ENCODE measurements at places on chromosomes 12 and 14.

GRCh38 chr14:99038431-99038820 is 233.6 kb downstream of the BCL11B start:
- DNase-seq = no peak

DNA sequence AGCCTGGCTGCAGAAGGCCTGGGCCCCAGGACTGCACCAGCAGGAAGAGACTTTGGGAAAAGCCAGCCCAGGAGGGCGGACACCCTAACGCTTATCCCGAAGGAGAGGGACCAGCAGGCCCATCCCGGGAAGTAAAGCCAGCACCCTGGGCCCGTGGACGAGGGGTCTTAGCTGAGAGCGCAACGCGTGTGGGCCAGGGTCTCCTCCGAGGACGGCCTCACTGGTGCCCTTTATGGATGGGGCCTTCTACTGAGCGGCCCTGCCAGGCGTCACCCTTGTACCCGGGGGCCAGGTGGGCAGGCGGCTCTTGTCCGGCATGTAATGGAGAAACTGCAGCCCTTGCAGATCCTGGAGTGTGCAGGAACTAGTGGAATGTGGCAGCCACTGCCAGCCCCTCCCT is 14.1 kb downstream of the TEDC1 start:
- no peak for DNase-seq

DNA sequence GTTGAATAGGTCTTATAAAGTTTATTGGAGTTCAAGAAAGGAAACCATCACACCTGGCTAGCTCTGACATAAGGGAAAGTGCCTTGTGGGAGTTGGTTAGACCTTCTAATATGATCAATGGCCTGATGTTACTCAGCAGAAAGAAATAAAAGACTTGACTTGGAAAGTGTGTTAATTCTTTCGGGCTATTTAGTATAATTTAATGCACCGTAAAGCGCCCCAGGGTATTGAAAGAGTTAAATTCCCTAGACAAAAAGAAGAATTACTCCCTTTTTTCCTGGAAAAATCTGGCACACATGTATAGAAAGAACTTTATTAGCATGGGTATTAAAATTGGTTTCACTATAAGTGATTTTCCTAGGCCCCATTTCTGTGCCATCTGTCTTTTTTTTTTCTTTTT is 1125.7 kb upstream of the FLRT2 start:
- DNase-seq = no peak

GRCh38 chr12:102454808-102455760 is 25.3 kb downstream of the IGF1 start:
- no peak for DNase-seq

DNA sequence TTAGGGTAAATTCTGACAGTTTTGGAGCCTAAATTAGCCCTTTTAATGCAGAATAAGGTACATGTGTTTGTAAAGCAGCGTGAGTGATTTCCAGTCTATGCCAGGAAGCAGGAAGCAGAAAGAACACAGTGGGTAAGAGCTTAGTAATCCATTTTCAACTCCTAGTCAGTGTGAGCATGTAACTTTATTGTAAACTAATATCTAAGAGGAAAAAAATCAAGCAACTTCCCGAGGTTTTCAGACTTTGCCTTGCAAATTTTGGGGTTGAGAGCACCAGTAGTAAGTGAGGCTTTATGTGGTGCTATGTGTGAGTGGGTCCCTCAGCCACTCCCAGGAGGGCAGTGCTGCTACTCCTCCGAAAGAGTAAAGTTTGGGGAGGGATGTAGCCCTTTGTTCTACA is 2.9 kb downstream of the CIPC start:
- DNase-seq = no peak

DNA sequence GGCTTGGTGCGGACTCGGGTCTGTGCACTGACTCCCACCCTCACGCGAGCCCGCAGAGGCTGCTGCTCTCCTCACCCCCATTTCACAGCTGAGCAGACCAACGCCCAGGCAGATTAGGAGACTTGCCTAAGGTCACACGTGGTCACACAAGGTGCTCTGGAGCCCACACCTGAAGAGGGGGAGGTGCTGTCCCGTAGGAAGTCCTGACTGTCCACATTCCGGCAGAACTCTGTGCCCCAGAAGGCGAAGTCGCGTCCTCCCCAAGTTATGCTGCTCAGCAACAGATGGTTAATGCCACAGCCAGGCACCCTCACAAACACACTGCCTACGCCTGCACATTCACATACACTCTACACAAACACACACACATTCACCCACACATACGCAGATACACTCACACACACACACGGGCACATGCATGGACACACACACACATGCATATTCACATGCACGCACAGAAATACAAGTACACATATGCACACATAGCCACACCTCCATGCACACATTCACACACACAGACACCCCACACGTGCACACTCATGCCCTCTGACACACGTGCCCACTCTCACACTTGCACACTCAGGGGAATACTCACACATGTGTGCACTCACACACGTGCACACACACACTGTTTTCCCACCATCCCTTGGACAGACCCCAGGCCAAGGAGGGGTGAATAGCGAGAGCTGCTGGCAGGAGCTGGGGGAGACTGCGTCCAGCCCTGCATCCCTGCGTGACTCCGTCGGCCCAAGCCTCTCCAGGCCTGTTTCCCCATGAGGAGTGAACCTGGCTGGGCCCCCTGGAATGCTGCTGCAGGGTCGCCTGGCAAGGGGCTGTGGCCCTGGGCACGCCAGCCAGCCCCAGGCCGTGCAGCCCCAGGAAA is 4.1 kb downstream of the C14orf180 start:
- no peak for DNase-seq

GRCh38 chr12:1925684-1926006 is 7.2 kb upstream of the CACNA2D4 start:
- peak; percentile 12 for DNase-seq

DNA sequence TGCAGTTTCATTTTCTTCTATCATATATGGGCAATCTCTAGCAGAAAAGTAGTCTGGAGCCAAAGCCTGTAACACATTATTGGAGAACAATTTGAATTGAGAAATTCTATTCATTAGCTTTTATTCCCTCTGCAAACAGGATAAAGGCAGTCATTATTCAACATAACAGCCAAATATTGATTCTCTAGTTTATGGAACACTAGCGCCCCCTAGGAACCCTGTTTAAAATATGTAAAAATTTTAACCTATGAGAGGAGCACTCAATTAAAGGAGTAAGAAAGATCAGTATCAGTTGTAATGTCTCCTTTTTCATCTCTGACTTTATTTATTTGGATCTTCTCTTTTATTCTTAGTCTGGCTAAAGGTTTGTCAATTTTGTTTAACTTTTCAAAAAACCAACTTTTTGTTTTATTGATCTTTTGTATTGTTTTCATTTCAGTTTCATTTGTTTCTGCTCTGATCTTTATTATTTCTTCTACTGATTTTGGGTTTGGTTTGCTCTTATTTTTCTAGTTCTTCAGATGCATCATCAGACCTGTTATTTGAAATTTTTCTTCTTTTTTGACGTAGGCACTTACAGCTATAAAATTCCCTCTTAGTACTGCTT is 4.8 kb upstream of the LMNTD1 start:
- DNase-seq = no peak

- no peak for DNase-seq
Observed at GRCh38 chr12:30151831-30152230, 368.1 kb upstream of the TMTC1 start.

DNA sequence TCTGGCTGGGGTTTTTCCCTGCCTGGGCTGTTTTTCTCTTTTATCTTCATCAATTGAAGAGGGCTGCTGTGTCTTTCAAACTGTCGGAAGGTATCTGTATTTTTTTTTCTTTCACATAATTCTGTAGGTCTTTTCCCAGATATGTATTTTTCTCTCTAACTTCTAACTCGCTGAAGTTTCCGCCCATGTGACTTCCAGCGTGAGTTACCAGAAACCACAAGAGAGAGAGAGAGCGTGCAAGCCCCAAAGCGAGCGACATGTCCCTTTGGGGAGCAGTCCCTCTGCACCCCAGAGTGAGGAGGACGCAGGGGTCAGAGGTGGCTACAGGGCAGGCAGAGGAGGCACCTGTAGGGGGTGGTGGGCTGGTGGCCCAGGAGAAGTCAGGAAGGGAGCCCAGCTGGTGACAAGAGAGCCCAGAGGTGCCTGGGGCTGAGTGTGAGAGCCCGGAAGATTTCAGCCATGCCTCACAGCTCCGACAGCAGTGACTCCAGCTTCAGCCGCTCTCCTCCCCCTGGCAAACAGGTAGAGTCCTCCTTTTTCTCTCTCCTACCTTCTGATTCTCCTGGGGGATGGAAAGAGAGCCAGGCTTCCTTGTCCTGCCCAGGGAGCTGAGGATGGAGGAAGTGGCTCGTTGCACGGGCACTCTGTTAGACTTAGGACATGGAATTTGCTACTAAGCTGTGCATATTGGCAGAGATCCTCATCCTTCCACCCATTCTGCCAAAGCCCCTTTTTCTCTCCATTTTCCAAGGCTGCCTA is at the start of gene BATF:
BATF (plus strand) TSS at position 246 of the 759 bp plus-strand sequence; CDS start at position 460, 214 bp downstream.
- DNase-seq = peak; percentile 75

- no peak for DNase-seq
Observed at GRCh38 chr12:9332564-9332963, 124.4 kb upstream of the PZP start.

- no peak for DNase-seq
Observed at GRCh38 chr12:2751686-2752085, 43.1 kb upstream of the FKBP4 start.

DNA sequence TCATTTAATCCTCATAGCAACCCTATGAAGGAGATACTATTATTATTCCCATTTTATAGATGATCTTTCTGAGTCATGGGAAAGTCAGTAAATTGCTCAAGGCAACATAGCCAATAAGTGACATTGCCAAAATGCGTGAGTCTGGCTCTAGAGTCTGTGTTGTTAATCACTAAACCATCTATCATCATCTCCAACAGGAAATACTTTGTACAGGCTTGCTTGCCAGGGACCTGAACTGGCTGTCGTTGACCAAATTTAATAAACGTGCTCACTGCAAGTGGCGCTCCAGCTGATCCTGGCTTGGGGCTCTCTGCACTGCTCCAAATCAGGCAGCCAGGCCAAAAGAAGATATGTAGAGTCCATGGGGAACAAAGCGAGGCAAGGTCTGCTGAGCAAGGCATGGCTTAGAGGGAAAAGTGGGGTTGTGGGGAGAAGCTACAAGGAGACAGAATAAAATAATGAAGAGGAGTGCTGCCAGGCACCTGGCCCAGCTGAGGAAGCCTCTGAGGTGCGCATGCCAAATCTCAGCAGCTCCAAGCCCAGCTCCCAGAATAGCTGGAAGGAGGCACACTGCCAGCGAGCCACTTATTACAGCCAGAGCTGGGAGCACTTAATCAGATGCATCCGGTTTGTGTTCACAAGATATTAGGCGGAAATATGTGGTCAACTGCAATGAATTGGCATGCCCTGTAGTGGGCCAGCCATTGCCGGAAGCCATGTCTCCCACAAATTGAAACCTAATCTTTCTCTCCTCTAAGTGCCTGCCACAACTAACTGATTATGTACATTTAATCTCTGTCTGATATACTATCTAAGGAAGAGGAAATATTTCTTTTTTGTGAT is 43.3 kb upstream of the PTPRO start:
- no peak for DNase-seq

- no peak for DNase-seq
Observed at GRCh38 chr12:108855284-108856169, 1.9 kb downstream of the SSH1 start.

DNA sequence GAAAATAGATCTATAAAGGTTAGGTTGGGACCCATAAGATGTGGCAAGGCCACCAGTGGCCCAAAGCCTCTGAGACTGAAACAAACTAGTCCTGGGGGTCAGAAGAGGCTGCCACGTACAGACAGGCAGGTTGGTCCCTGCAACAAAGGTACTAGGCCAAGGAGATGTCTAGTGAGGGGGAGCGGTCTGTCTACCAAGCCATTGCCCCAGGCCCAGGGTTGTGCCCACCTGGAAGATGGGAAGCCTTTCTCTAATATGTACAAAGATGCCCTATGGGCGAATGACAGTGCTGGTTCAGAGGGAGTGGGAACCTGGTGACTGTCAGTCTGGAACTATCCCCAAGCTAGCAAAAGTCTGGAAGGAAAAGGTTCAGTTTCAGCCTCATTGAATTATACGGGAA is 233.2 kb downstream of the RBM19 start:
- DNase-seq = no peak

DNA sequence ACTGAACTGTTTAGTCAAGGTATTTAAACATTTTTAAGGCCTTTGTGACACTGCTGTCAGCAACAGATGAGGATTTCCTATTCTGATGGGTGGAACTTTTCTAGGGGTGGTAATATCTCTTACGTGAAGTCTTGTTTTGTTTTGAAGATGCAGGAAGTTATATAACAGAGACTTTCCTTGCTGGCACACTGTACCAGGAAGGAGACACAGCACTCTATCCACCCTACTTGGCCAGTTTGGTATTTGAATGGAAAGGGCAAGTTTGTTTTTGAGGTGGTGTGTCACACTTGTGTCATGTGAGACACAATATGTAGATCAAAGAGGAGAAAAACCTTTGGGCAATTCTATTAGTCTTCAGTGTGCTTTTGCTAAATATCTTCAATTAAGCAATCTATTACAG is 51.6 kb upstream of the SRP54 start:
- DNase-seq = no peak

DNA sequence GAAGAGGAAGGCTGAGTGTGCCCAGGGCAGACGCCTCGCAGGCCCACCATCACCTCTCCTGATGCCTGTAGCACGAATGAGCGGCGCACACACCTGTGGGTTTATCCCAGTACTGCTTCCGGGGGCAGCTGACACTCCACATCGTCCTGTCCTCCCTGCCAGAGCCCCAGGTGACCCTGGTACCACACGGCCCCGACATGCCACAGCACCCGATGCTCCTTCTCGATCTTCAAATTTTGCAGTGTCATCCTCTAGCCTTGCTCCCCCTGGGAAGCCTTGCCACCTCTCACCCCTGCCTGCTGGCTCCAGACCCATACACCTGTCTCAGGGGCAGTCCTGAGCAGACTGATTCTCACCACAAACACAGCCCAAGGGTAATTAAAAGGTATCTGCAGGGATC is 40.6 kb downstream of the ANO2 start:
- no peak for DNase-seq

Data from activated CD4-positive, CD25-positive, alpha-beta regulatory T cell treated with anti-CD3 and anti-CD28 coated beads, Interleukin-2, amount 50 U/mL, for 72 hours (primary cell).